ENCODE measurements at places on chromosomes 3 and 15.

DNA sequence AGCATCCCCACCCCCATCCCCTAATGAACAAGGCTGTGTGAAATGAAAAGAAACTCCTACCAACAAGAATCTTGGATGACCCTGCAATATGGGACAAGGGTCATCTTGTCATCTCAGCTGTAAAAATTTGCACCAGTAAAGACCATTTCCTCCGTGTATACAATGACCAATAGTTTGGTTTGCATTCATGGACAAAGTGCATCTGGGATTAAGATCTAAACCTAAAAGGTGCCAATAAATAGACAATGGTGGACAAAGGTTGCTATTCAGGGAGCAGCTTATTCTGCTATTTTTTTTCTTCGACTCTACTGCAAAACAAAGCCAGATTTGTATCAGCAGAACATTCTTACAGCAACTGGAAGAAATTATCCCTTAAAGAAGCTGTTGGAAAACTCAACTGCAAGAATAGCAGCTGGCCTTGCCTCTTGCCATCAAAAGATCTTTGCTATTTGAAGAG is 8.0 kb downstream of the MGLL start:
- DNase-seq = no peak

- DNase-seq = no peak
Measured at GRCh38 chr3:62159709-62160092, 213.6 kb downstream of the FEZF2 start.

DNA sequence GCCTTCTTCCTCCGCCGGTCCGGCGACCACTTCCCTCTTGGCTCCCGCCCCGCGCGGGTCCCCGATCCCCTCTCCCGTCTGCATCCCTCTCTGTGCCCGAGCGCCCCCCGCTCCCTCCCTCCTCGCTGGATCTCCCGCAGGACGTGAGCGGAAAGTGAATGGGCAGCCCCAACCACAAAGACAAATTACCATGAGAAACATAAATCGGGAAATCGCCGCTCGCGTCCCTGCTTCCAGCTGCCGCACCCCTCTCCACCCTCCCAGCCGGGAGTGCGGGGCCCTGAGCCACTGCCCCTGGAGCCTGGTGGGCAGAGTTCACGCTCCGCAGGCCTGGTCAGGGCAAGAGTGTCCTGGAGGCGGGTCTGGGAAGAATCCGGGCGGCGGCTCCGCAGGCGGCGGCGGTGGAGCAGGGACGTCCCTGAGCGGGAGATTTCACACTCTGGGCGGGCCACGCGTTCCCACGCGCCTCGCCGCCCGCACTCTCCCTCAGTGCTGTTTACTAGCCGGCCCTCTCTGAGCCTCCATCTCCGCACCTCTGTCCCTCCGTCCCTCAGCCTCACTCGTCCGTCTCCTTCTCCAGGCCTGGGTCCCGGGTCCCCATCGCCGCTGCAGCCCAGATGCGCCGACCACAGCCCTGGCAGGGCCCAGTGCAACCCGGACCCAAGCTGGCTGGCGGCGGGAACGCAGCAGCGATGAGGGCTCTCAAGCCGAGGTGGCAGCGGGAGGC is 835 bp downstream of the SEMA5B start:
- DNase-seq = no peak

DNA sequence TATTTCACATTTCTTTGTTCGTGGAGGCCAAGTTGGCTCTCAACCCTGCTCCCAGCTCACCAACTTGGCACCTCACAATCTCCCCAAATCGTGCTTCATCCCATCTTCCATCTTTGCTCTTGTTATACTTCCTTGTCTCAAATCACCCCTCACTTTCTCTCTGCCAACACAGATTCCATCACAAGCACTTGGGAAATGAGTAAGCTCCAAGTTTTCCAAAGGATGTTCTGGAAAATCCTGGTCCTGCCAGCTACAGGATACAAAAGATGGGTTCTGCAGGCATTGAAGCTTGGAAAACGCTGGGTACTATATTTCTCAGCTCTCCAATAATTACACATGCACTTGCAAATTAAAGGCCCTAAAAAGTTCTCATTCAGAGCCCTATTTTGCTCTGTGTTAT is 4.1 kb upstream of the TM4SF4 start:
- no peak for DNase-seq

GRCh38 chr15:36529296-36530011 is 50.0 kb upstream of the CDIN1 start:
- no peak for DNase-seq

- no peak for DNase-seq
Measured at GRCh38 chr3:46959161-46959511, 17.4 kb downstream of the CCDC12 start.

- no peak for DNase-seq
Measured at GRCh38 chr3:45817831-45818522, 21.6 kb upstream of the SLC6A20 start.

GRCh38 chr15:41883484-41883825 is 10.4 kb downstream of the SPTBN5 start:
- no peak for DNase-seq

DNA sequence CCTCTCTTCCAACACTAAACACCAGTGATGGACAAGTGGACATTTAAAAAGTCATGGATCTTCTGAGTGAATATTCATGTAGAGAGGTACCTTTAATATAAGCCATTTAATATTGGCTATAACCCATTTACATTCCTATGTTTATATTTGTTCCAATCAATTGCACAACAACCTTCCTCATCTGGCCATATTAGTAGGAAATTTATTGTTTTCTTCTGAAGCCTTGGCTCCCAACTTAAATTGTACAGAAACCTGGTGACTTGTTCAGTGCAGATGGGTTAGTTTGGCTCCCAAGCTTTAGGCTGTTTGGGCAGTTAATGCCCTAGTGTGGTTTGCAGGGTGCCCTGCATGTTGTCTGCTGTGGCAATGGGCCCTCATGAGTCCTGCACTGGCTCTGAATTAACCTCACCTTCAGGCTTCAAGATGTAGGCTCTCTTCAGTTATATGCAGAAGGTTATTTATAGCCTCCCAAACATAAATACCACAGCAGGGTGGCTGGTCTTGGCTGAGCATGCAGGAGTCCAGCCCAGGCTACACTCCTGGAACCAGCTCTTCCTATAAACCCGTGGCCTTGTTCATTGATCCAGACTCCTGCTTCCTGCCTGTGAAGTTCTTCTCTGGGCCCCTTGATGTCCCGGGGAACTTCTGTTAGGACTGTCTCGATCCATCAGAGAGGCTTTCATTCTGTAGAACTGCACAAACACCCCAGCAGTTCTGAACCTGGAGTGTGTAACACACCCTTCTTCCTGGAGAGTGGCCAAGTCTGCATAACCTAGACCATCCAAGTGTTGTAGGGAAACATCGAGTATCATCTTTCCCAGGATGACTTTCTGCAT is 57.0 kb downstream of the DUT start:
- DNase-seq = no peak

GRCh38 chr3:63528325-63529000 is 124.0 kb upstream of the SNTN start:
- DNase-seq = no peak

DNA sequence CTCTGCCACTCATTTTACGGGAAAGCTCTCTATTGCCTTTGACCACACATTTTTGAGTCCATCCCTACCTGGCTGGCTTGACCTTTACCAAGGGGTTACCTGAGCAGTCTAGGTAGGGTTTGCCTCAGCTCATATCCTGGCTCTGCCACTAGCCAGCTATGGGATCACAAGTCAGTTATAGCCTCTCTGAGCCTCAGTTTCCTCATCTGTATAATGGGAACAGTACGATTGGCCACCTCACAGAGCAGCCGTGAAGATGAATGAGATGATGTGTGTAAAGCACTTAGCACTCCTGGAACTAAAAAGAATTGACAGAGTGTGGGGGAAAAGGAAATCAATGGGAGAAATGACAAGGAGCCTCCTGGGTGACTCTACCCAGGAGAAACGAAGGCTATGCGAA is 28.0 kb downstream of the SPATA12 start:
- DNase-seq = no peak

DNA sequence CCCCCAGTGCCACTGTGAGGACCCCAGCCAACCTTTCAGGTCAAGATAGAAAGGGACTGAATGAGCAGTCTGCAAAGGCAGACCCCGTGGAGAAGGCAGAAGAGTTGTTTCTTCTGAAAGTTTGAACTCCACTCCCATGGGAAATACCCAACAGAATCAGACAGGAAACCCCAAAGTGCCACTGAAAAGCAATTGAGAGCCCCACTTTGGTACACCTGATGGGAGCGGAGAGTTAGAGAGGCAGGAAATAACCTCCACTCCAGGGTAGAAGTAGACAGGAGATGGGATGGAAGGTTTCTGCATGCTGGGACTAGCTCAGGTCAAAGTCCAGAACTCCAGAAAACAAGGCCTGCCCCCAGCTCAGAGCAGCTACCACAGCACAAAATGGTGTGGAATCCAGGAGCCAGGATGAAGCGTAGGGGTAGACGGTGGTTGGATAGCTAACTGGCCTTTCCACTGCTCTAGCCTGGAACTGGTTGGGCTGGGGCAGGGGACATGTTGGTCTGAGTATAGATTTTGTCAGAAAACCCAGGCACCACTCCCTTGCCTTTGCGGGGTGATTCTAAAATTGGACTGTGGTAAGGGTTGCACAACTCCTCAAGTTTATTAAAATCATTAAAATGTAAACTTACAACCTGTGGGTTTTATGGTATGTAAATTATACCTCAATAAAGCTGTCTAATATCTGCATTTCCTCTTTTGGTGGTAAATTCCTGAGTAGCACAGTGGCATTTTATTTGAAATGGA is 1.9 kb upstream of the RAB43 start:
- no peak for DNase-seq

DNA sequence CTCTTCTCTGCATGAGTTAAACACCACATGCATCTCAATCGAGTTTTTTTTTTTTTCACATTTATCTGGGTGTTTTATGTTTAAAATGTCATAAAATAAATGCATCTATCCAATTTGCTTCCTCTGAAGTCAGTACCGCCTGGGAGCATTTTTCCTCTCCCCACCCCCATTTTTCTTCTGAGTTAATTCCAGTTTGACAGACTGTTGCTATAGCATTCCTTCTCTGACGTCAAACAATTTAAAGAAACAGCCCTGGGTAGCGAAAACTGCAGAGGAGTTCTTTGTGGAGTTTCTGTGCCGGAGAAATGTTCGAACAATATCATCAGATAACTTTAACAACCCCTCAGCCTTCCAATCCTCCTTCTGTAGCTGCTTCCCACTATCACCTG is 900 bp upstream of the GNB4 start:
- no peak for DNase-seq

- peak; percentile 17 for DNase-seq
Measured at GRCh38 chr3:32842987-32843386, 25.2 kb downstream of the TRIM71 start.

DNA sequence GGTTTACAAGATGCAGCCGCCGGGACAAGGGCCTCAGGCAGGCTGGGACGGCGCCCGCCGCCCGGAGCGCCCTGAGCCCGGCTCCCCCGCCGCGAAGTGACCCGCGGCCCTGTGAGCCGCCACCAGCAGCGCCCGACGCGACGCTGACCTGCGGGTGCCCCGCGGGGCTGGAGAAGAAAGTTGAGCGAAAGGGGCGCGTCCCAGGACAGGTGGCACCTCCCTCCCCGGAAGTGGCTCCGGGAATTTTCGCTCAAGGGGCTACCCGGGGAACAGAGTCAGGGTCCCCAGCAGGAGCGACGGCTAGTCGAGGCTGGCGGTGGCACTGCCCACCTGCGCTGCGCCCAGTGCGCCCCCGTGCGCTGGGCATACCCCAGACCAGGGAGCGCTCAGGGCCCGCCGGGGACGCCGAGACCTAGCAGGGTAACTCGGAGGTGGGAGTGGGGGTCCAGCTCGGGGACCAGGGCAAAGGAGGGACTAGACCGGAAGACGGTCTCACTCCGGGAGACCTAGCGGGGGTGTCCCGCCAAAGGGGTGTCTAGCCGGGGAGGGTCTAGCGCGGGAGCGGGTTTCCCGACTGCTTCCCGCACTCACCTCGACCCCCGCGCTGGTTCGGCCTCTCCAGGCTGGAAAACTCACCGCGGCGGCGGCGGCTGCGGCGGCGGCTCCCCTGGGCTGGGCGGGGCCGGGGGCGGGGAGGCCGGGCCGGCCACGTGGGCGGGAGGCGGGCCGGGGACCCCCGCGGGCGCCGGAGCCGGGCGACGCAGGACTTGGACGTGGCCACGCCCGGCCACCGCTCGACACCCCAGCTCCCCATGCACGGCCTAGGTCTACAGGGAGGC is 18.4 kb downstream of the SPATA12 start:
- DNase-seq = peak; percentile 62

DNA sequence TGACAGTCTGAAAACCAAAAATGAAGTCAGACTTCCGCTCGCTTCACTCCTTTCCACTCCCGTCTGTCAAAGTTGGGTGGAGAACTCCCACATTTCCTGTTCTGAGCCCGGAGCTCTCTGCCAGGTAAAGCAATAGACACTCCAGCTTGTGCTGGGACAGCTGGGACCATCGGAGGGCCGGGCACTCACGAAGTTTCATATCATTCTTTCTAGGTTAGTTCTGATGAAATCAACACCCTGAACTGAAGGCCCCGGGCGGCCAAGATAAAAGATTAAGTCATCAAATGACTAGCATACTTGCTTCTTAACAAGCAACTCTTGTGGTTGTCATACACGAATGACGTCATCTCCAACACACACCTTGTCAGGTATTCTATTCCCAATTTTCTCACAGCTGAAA is 42.1 kb downstream of the MAGI1 start:
- no peak for DNase-seq

DNA sequence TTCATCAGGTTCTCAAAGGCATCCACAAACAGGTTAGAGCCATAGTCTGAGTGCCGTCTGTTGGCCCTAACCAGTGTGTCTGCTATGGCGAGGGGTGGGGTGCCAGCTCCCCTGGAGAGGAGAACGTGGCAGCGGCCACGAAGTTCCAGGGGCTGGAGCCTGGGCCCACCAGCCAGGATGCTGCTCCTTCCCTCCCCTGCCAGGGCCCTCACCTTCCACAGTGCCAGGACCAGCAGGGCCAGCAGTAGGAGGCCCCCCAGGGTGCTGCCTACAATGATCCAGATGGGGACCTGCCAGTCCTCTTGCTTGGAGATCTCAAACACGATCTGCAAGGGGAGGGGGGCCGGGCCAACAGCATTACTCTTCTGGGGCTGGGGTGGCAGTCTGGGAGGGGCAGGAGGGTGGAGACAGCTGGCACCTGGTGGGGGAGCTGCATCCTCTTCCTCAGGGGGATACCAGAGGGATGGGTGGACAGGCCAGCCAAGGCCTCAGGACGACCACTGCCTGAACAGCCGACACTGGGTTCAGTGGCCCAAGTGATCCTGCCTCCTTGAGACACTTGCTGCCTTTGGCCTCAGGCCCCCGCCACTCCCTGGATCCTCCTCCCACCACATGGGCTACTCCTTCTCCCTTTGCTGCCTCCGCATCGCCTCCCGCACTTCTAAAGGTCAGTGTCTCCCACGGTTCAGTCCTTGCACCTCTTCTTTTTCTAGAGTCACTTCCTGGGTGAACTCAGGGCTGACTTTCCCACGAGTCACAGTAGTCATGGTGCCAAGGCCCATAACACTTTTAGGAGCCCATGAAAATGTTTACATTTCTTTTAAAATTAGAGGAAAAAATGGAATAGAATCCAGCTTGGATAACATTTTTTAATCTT is 26.3 kb downstream of the FEM1B start:
- DNase-seq = no peak
